ENCODE measurements at places on chromosomes 7 and 10. TPM values are rescaled to one million over a fixed set of nuclear protein-coding genes. Genes with fewer than 3 reads are reported as not detected.

BTRC gene
- 19.6 TPM for total RNA-seq

HTRA1 gene
- total RNA-seq = 0.70 TPM

- no peak for DNase-seq
Measured at GRCh38 chr10:62073429-62073828, 171.9 kb downstream of the ARID5B start.

DNA sequence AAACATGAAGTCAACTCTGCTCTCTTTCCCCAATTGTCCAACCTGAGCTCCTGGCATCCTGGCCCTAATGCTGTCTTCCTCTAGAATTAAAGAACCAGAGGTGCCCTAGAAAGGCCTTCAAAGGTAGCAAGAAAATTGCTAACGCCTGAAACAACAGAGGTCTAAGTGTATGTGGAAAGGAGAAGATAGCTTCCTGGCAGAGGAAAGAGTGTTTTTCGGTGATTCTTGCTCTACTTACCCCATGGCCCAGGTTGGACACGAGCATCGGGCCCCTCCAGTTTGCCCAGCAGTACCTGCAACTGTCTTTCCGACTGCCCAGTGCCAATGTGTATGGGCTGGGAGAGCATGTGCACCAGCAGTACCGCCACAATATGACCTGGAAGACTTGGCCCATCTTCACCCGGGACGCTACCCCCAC, 22.2 kb downstream of the MGAM2 start:
- no peak for DNase-seq

DNA sequence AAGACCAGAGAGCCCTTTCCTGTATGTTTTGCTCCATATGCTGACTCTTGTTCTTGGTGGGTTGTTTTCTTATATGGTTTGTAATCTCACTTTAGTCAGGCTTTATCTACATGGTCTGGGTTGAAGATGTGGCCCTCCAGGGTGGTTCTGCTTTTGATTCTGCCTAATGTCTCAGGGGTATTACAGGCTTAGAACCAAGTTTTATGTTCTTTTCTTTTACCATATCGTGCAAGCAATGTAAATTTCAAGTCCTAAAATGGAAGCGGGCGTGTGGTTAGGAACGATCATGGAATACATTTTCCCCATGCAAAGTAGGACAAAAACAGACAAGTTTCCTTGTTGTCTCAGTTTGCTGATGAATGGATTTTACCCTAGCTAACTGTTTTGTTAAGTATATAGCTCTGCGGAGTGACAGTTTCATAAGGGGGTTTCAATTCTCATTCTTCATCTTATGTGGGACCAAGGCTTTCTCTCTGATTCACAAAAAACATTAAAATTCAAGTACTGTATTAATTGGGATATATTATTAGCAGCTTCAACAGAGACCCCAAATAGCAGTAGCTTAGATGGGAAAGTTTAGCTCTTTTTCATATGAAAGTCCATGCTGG, 58.7 kb downstream of the MTURN start:
- no peak for DNase-seq

DNA sequence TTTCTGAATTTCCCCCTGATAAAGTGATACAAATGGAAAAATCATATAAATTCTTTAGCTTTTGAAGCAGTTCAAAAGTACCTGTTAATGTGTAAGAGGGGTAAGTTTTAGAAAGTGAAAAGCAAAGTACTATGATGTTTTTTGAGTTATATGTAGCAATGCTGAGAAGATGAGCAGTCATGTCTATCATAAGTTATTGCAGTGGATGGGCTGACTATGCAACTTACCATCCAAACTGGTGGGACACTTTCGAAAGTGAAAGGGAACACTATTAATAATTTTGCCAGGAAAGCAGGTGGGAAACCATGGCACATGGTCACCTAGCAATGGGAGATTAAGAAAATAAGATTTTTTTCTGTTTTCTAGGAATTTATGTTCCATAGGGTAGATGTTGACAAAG, 4.1 kb downstream of the MINPP1 start:
- DNase-seq = no peak

ZNF488 gene
- total RNA-seq = 5.6 TPM

- no peak for DNase-seq
Measured at GRCh38 chr10:34504534-34504933, 310.6 kb downstream of the PARD3 start.

EXOC4 gene
- 66.2 TPM for total RNA-seq

ESYT2 gene
- total RNA-seq = 59.4 TPM

DNA sequence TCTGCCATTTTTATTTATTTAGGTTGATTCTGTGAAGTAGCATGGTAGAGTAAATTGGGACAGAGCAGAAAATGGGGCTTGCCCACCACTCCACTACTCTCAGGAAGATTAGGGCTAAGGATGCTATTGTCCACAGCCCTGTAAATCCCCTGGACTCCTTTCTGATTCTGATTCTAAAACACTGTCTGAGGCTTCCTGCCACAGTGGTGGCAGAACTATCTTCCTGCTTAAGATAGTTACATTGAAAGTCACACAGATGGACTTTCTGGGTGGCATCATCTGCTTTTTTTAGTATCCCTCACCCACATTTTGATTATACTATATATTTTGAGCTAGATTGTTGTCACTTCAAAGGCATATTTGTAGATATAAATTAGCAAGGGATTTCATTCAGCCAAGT, 50.0 kb downstream of the SPAM1 start:
- DNase-seq = no peak

SPDYE5 gene
- not detected for total RNA-seq

- no peak for DNase-seq
Measured at GRCh38 chr10:3578682-3579081, 206.3 kb downstream of the KLF6 start.

PIP gene
- not detected for total RNA-seq

GRCh38 chr7:132004529-132004928, 448.1 kb upstream of the PODXL start:
- DNase-seq = no peak

PRXL2A gene
- total RNA-seq = 88.6 TPM

GRCh38 chr7:5766321-5766761, 15.1 kb downstream of the RNF216 start:
- no peak for DNase-seq

- no peak for DNase-seq
Measured at GRCh38 chr7:80529362-80529761, 17.5 kb upstream of the GNAT3 start.

GRCh38 chr7:137354961-137355360, 11.4 kb upstream of the PTN start:
- no peak for DNase-seq

OPN4 gene
- not detected for total RNA-seq

DNA sequence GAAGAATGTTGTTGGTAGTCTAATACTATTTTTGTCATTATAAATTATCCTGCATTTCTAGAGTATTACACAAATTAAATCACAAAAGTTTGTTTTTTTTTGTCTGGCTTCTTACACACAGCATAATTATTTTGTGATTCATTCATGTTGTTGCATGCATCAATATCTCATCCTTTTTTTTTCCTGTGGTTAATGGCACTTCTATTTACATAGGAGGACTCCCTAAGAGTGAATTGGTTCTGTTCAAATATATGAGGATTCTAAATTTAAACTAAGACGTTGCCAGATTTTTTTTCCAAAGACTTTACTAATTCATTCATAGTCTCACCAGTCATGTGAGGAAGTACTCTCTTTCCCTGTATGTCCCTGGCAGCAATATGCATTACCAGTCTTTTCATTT, 303.3 kb downstream of the GPR37 start:
- DNase-seq = no peak

- DNase-seq = no peak
Measured at GRCh38 chr10:4607681-4608080, 218.3 kb upstream of the AKR1E2 start.

- no peak for DNase-seq
Measured at GRCh38 chr7:4195660-4196059, 486.4 kb upstream of the FOXK1 start.

DNA sequence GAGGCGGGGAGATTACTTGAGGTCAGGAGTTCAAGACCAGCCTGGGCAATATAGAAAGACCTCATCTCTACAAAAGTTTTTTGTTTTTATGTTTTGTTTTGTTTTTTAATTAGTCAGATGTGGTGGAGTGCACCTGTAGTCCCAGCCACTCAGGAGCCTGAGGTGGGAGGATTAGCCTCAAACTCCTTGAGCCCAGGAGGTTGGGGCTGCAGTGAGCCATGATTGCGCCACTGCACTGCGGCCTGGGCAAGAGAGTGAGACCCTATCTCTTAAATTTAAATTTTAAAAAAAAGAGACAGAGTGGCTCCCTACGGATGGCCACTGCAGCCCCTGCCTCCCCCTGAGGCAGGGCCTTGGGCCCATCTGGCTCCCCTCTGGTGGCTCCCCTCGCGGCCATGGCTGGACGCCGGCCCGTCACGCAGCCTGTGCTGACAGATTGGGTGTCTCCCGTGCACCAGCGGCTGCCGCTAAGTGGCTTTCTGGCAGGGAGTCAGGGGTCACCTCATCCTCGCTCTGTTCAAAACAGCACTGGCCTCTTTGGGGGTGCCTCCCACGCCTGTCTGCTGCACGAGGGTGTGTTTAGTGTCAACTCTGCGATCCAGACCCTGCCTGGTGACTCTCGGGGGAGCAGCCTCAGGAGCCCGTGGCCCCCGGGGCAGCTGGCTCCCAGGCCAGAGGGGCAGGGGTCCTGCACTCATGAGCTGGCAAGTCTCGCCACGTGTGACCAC, 44.4 kb upstream of the ELN start:
- DNase-seq = no peak

LRIT1 gene
- not detected for total RNA-seq

DNA sequence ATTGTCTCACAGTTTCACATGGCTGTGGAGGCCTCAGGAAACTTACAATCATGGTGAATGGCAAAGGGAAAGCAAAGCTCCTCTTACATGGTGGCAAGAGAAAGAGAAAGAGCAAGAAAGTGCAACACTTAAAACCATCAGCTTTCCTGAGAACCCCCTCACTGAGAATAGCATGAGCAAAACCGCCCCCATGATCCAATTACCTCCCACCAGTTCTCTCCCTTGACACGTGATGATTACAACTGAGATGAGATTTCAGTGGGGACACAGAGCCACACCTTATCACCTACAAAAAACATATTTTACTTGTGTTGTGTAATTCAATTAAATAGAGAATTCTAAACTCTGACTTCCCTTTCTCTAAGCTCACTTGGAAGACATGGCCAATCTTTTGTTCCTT, 80.2 kb downstream of the SEMA3C start:
- DNase-seq = no peak

GRCh38 chr7:134991469-134992339, 5.4 kb downstream of the AGBL3 start:
- peak; percentile 79 for DNase-seq

DNA sequence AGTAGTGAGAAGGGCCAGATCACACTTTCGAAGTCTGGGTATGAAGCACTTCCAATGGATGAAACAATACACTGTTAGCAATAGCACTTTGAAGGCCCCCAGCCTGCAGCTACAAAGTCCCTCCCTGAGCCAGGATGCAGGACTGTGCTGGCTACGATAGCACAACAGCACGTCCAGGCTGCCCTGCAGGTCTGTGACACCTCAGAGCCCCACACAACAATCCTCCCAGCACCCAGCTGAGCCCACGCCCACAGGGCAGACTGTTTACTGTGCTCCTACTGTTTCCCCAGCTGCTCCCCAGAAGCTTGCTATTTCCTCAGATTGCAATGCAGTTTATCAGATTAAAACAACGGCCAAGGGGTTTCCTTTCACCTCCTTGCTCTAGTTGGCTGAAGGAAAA, 71.4 kb downstream of the HTR5A start:
- DNase-seq = no peak

SEC31B gene
- total RNA-seq = 5.1 TPM

DNA sequence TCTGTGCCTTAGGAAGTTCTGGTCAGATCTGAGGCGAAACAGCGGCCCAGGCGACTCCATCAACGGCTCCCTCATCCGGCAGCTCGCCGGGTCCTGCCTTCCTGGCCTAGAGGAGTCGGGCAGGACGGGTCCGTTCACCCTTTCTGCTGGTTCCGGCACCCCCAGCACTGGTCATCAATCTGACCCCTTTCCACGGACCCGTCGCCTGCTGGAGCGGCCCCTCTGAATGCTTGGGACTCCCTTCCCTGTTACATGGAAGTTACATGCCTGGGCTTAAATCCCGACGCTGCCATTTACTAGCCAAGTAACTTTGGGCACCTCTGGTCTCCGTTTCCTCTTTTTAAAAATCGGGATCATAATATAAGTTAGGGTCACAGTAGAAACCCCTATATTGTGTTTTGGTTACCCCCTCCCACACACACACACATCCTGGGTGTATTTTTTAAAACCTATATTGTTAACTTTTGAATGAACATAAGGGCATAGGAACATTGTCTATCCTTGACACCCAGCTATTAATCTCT, 607 bp upstream of the GGCT start:
- DNase-seq = no peak

FAM25G gene
- not detected for total RNA-seq

NXPH1 gene
- total RNA-seq = 3.1 TPM

ATG9B gene
- 4.3 TPM for total RNA-seq

GRCh38 chr7:139131601-139132041, 22.1 kb upstream of the ZC3HAV1 start:
- DNase-seq = no peak

SNX10 gene
- 7.6 TPM for total RNA-seq

DNA sequence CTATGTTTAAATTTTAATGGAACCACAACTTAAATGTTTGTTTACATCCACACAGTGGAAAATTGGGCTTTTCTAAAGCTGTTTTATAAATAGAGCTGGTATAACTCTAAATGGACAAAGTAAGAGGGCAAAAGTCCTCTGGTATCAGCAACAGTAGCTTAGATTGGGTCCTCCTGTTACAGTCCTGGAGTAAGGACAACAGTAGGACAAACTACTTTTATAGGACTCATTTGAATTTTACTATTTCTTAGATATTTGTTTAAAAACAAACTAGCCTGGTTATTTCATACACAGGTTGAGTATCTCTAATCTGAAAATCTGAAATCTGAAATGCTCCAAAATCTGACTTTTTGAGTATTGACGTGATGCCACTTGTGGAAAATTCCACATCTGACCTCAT, 8.4 kb downstream of the VCL start:
- DNase-seq = no peak

STOX1 gene
- 8.5 TPM for total RNA-seq

CCL24 gene
- not detected for total RNA-seq

ZC3HAV1 gene
- total RNA-seq = 30.8 TPM

DNA sequence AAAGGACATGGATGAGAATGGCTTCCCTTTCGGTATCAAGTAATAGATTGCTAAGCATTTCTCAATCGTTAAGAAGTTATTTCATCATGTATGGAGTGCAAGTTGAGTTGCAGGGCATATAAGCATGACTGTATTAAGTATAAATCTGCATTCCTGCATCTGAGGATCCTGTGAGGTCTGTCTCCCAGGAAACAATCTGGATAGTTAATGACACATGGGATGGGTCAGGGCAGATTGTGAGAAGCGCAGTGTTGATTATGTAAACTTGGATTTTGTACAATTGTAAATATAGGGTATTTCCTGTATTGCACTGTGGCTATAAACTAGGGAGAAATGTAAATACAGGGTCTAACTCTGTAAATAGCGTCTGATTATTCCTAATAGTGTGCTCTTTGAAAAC, 102.6 kb downstream of the PLXDC2 start:
- DNase-seq = no peak

SCD gene
- 457 TPM for total RNA-seq

WNT2 gene
- not detected for total RNA-seq

- no peak for DNase-seq
Measured at GRCh38 chr10:127017541-127018297, 112.5 kb downstream of the DOCK1 start.
